ENCODE measurements at places on chromosomes 11 and 22. TPM values are rescaled to one million over a fixed set of nuclear protein-coding genes. Genes with fewer than 3 reads are reported as not detected.

DNA sequence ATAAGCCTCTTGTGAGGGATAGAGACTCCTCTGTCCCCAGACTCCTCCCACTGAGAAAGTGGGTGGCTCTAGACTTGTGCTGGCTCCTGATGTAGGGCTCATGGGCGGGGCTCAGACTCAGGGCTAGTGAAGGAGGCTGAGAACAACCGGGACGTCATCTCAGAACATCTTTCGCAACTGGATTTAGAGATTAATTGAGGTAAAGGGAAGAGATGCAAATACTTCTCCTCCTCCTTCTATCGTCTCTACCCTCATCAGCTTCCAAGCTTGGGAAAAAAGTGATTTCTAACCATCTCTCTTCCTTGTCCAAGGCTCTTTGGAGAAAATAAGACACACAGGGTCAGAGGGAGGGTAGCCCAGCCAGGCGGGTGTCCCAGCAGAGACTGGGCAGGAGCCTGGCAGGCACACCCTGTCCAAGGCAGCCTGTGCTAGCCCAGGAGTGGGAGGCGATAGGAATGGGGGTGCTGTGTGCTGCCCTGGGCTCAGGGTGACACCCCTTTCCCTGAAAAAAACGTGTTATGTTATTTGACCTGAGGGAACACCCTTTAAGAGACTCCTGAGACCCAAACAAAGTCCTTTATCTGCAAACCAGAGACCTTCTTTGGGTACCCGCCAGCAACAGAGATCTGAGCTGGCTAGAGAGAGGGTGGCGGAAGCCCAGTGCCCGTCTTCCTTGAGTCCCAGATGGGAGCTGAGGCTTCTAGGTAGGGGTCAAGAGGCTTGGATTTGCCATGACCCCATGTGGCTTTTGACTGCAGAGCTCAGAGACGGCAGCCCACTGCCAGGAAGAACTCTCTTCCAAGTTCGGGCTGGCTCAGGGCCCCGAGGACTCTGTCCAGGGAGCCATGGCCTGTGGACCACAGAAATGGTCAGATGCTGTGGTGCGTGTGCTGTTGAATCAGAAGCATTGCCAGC is 160.9 kb downstream of the ADAMTS15 start:
- DNase-seq: peak; percentile 96

- DNase-seq: no peak
These were observed 10.9 kb downstream of the CHADL start for GRCh38 chr22:41229730-41230400.

DNA sequence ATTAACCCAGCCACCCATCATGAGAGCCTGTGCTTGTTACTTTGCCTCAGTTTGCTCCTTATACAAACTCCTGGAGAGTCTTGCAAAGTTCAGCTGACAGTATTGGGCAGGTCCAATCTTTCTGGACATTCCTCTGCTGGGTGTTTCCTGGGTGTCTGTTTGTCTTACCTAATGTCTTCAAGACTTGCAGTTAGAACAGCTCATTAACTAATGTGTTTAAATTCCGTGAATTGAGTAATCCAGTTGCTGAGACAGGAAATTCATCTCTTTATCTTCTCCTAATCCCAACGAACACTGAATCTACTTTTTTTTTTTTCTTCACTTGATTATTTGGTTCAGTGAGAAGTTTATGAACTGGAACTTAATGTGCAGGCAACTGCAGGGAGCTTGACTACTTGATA is 20.6 kb downstream of the BCO2 start:
- no peak for DNase-seq

OR52E8 gene
- total RNA-seq: not detected

CHRM4 gene
- total RNA-seq: 3.9 TPM
